ENCODE measurements at places on chromosomes 2 and 18. TPM values are rescaled to one million over a fixed set of nuclear protein-coding genes. Genes with fewer than 3 reads are reported as not detected.

Gene ZNF804A
- total RNA-seq: 3.9 TPM

Gene IL1RL1
- 2.5 TPM for total RNA-seq

Gene ZNF385B
- total RNA-seq: not detected

Gene CRIM1
- 216 TPM for total RNA-seq

Gene ADGRF3
- total RNA-seq: under 0.01 TPM

Gene RAB17
- not detected for total RNA-seq
